Stimulated activated effector memory CD8-positive, alpha-beta T cell treated with anti-CD3 and anti-CD28 coated beads, Interleukin-12 subunit alpha, Interleukin-12 subunit beta, amount 100 ng/mL, for 72 hours (primary cell): ENCODE measurements at places on chromosomes 3 and 15.

- DNase-seq: peak; percentile 36
Observed at GRCh38 chr3:183385698-183386613, 42.5 kb downstream of the MCF2L2 start.

GRCh38 chr3:39146611-39147591, 6.5 kb downstream of the CSRNP1 start:
- peak; percentile 76 for DNase-seq

DNA sequence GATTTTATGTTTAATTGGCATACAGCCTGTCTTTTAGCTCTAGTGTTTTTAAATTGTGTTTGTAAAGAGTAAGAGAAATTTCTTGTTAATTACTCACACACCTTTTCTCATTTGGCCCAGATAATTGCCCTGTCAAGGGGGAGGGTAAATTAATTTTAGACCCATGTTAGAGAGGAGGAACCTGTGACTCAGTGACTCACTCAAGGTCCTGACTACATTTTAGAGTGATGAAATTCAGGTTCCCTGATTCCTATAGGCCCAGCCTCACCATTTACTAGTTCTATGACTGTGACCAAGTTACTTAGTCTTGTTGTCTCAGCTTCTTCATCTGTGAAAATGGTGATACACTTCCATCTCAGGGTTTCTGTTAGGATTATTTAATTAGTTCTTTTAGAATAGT, 125.2 kb upstream of the DPH6 start:
- DNase-seq: no peak

- DNase-seq: no peak
Observed at GRCh38 chr3:79517766-79518413, 249.9 kb downstream of the ROBO1 start.

DNA sequence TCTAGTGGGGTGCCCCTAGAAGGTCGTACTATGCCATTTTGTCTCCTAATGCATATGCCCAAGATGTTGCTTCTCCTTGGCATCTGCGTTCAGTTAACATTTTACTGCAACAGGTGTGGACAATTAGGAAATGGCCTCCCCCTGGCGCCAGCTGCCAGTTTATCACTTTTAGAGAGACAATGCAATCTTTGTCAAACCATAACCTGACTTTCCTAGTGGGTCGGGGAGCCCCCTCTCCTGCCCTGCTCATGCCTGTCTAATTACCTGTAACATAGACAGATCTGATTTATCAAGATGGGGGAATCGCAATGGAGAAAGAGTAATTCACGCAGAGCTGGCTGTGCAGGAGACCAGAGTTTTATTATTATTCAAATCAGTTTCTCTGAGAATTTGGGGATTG, 353.7 kb upstream of the SGO1 start:
- DNase-seq: no peak

- DNase-seq: no peak
Observed at GRCh38 chr15:82580713-82581112, 40.5 kb upstream of the RPS17 start.

DNA sequence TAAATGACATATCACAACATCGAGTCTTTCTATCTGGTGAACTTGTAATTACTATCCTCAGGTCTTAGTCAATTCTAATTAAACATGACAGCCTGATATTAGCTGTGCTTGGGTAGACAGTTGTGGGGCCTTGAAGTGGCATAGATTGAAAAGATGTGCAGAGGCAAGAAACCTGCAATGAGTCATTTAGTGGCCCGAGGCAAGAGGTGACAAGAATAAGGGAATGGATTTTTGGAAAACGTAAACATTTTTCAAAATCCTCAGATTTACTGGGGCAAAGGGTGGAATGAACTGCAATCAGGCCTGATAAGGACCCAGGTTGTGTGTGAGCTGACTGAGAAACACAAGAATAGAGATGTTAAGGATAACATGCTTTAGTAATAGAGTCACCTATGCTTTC, 29.5 kb upstream of the ULK4 start:
- no peak for DNase-seq

GRCh38 chr3:64158334-64158733, 66.9 kb downstream of the PRICKLE2 start:
- no peak for DNase-seq

DNA sequence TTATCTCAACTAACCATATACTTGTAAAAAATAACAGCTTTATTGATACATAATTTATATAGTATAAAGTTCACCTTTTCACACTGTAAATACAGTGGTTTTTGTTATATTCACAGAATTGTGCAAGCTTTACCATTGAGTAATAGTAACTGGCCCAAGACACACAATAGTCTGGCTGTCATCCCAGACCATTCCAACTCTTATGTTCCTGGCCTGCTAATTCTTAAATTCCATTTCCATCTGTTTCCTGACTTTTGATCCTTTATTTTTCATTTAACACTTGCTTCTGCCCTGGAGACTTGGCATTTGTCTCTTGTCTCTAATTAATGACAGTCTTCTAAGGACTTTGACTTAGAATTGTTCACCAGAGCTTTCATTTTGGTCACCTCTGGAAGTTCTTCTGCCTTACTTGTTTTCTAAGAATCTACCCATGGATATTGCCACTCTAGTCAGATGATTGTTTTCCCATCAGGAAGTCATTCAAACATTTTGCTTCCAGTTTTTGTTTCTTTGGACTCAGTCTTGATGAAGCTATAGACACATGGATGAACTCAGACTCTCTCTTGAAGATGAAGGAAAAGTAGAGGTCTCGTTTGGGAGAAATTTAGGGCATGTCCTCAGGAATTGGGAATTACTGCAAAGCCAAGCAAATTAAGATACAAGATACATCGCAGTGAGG, 27.2 kb upstream of the PLSCR4 start:
- DNase-seq: no peak
